ENCODE measurements at places on chromosomes 1 and 21.

DNA sequence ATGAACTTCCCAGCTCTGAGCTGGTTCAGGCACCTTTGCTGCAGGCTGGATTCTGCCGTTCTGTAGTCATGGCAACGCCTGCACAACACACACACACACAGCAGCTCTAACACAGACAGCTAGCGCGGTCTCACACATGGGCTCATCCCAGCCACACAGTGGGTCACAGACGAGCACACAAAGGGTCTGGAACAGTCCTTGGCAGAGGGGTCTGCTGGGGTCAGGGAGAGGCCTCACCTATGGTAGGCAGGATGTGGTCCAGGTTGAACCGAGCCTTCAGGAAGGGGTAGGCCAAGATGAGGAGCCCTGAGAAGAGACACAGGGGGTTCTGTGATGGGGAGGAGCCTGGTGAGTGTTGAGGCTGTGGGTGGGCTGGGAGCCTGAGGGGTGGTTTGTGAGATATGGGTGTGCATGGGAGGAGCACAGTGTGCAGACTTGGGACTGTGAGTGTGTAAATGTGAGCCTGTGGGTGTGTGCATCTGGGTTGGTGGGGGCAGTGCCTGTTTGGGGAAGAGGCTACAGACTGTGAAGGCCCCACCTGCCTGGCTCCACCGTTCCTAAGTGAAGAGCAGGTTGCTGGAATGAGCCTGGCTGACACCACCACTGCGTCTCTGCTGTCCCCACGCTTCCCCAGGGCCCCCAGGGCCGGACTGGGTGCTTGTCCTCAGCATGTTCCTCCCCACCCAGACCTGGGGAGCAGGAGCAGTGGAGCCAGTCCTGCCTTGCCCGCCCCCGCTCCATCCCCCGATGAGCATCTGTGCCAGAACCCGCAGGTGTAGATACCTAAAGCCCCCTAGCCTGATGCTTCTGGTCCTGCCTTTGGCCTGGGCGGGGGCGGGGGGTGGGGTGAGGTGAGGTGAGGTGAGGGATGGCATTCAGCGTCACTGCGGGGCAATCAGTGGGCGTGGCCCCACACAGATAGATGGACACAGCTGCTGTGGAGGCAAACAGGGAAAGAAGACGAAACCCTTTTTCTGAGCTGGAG, 1.5 kb downstream of the KNCN start:
- peak; percentile 28 for DNase-seq

- DNase-seq, result no peak
Observed at GRCh38 chr1:108082738-108083562, 117.2 kb downstream of the SLC25A24 start.

- DNase-seq, result no peak
Observed at GRCh38 chr1:193971595-193971994, 785.2 kb upstream of the B3GALT2 start.

- DNase-seq, result no peak
Observed at GRCh38 chr21:37484535-37485474, 118.2 kb downstream of the DYRK1A start.

GRCh38 chr1:175853681-175854080, 110.3 kb upstream of the TNR start:
- DNase-seq, result no peak

- no peak for DNase-seq
Observed at GRCh38 chr1:234525099-234525799, 46.3 kb upstream of the TARBP1 start.
